PC-3 (cell line): ENCODE measurements at places on chromosomes 16 and 17. TPM values are rescaled to one million over a fixed set of nuclear protein-coding genes. Genes with fewer than 3 reads are reported as not detected.
A peak's percentile ranks its signal among the peaks of the same experiment; 100 is the strongest.

DNA sequence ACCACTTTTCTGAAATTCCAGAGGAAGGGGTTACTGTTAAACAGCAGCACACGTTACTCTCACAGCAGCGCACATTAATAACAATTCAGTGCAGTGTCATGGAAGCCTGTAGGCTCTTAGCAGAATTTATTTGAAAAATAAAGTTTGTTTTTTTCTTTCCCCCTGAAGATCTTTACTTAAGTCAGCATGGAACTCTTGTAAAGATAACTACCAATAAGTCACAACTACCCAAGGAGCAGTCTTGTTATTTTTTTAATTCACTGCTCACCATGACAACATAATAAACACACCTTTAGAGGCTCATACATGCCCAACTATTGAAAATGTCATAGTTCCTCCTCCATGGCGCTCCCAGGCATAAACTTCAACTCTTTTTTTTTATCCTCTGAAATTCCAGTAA is 31.8 kb upstream of the PSMD7 start:
- no peak for DNase-seq

DNA sequence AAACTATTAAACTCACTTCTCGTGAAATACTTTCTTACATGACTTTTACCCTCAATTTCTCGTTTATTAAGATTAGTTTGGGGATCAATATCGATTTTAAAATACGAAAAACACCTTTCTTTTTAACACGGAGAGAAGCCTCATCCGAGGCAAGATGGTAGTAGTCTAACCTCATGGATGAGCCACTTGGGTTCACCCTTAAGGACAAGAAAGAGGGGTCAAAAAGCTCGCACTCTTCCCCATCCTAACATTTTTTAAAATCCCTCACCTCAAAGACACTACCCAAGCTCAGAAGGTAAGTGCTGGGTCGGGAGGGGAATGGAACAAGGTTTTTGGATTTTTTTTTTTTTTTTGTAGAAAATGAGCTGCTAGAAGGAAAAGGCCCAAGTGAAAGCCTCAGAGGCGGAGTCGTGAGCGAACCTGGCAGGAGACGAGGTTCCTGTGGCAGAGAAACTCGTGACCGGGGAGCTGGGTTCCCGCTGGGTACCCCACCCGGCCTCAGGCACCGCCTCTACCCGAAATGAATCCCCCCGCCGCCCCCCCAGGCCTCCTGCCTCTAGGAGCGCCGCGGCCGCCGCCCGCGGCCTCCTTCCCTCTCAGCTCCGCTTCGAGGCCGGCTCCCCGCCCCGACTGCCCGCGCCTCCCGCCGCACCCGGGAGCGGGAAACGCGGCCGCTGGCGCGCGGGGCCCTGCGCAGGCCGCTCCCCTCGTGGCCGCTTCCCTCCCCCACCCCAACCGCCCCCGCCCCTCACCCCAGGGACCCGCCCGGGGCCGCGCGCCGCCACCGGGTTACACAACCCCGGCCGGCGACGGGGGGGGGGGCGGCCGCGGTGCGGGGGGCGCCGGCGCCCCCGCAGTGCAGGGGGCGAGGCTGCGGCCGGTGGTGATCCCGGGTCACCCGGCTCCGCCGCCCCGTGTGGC is 1.6 kb downstream of the NUFIP2 start:
- DNase-seq, result peak; percentile 4

- DNase-seq, result no peak
Measured at GRCh38 chr16:56203052-56203451, 11.8 kb downstream of the GNAO1 start.

- no peak for DNase-seq
Measured at GRCh38 chr17:79595471-79595870, 15.4 kb downstream of the RBFOX3 start.

- no peak for DNase-seq
Measured at GRCh38 chr16:85523602-85524364, 89.3 kb upstream of the GSE1 start.

GAST gene
- total RNA-seq, result not detected in 2 replicates

KIF1C gene
- total RNA-seq, result 60.9 and 67.9 TPM in 2 replicates

RPS15A gene
- total RNA-seq, result 704 and 1,198 TPM in 2 replicates
